ENCODE measurements at places on chromosomes 11 and 22. TPM values are rescaled to one million over a fixed set of nuclear protein-coding genes. Genes with fewer than 3 reads are reported as not detected.

The LMO1 gene
- total RNA-seq: not detected

The C22orf31 gene
- 0.14 TPM for total RNA-seq

DNA sequence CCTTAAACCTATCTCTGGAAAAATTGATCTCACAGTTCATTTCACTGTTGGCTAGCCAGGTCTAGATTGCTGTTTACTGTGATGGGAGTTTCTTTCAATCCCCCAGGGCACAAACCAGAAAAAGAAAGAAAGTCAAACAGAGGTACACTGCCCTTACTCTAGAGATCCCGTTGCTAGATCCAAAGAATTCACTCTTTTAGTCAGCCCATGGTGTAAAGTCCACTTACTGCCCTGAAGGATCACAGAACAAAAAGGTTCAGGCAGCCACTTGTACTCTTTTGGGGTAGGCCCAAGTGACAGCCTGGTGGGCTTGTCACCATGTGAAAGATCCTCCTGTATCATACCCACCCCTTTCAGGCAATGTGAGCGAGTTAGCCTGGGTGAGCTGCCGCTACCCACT is 162.6 kb upstream of the CCDC179 start:
- no peak for DNase-seq

DNA sequence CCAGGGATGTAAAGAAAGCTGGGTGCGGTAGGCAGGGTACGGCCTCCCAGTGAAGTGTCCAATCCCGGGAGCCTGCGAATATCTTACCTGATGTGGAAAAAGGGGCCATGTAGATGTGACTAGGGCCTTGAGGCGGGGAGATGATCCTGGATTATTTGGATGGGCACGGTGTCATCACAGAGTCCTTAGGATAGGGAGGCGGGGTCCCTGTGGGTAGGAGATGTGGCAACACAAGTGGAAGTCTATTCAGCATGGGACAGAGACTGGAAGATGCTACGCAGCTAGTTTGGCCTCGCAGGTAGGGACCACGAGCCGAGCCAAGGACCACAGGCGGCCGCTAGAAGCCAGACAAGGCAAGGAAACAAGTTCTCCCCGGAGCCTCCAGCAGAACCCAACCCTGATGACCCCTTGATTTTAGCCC is 46.4 kb upstream of the SHANK2 start:
- DNase-seq: peak; percentile 4

GRCh38 chr11:70671611-70672010 is 273.3 kb downstream of the CTTN start:
- DNase-seq: no peak

GRCh38 chr11:16052750-16053149 is 303.6 kb downstream of the SOX6 start:
- no peak for DNase-seq

- DNase-seq: no peak
Measured at GRCh38 chr22:17810570-17811116, 36.4 kb upstream of the BID start.

GRCh38 chr11:131695889-131696429 is 325.5 kb downstream of the NTM start:
- peak; percentile 25 for DNase-seq

DNA sequence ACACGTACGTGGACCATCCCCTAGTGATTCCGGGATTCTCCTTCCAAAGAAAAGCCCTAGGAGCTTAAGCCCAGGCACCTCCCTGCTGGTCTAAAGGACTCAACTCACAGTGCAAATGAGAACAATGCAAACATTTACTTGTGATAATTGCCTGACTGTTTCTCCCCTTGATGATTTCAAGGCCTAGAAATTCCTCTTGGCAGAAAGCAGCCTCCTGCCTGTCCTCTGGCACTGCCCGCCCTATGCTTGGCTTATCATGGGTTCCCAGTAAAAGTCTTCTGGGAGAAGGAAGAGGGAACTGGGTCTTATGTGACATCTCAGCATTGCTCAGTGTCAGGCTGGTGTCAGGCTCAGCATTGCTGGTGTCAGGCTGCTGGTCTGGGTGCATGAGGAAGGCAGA is 351.8 kb downstream of the SHANK2 start:
- DNase-seq: no peak

Data from liver (tissue), 10 donors.